ENCODE measurements at places on chromosomes 13 and 19. TPM values are rescaled to one million over a fixed set of nuclear protein-coding genes. Genes with fewer than 3 reads are reported as not detected.

The GPI gene
- total RNA-seq: 213 TPM

The NLRP11 gene
- 0.34 TPM for total RNA-seq

The AZU1 gene
- total RNA-seq: 2.2 TPM

The CPAMD8 gene
- 15.4 TPM for total RNA-seq

The LHFPL6 gene
- 1.7 TPM for total RNA-seq

The FXYD7 gene
- 22.3 TPM for total RNA-seq

The TMPRSS9 gene
- total RNA-seq: 0.29 TPM

The TMEM38A gene
- total RNA-seq: 7.1 TPM

The KCTD15 gene
- 53.4 TPM for total RNA-seq

The IFI30 gene
- 0.76 TPM for total RNA-seq

The ATP4B gene
- not detected for total RNA-seq

GRCh38 chr13:33721724-33722123 is 96.2 kb upstream of the RFC3 start:
- H3K27me3 ChIP-seq: no peaks in the 10 kb centered on the region
- no peak overlapping the region for H3K27ac ChIP-seq
- peaks cover 8% of the 10 kb centered on the region for H3K4me1 ChIP-seq
- H3K4me3 ChIP-seq: no peak overlapping the region
- no peak for DNase-seq

DNA sequence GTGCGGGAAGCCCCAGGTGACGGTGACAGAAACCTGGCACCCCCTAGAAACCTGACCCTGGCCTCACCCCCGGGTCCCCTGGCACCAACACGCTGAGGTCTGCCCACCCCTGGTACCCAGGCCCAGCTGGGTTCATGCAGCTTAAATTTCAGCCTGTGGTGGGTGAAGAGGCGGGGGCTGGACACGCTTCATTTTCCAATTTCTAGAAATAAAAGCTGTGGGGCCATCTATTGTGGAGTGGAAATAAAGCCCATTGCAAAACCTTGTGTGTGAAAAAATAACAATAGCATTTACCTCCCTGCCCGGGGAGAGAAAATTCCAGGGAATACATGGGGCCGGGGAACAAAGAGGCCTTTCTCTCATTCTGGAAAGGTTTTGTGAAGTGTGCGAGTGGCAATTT is 7.5 kb upstream of the FUT5 start:
- no peaks in the 10 kb centered on the region for H3K36me3 ChIP-seq
- no peak overlapping the region for H3K4me3 ChIP-seq
- peaks cover 5% of the 10 kb centered on the region for H3K27me3 ChIP-seq
- no peak for DNase-seq
- peaks cover 3% of the 10 kb centered on the region for H3K4me1 ChIP-seq
- no peak overlapping the region for H3K27ac ChIP-seq

GRCh38 chr13:114020750-114021463 is 47.0 kb upstream of the C13orf46 start:
- H3K36me3 ChIP-seq: no peaks in the 10 kb centered on the region
- peak; percentile 6 for DNase-seq
- no peak overlapping the region for H3K4me3 ChIP-seq
- no peak overlapping the region for H3K27ac ChIP-seq

- H3K4me3 ChIP-seq: no peak overlapping the region
- no peaks in the 10 kb centered on the region for H3K4me1 ChIP-seq
- no peak for DNase-seq
- H3K36me3 ChIP-seq: peaks cover 16% of the 10 kb centered on the region
Observed at GRCh38 chr19:48284896-48285295, 15.0 kb downstream of the ZNF114 start.

DNA sequence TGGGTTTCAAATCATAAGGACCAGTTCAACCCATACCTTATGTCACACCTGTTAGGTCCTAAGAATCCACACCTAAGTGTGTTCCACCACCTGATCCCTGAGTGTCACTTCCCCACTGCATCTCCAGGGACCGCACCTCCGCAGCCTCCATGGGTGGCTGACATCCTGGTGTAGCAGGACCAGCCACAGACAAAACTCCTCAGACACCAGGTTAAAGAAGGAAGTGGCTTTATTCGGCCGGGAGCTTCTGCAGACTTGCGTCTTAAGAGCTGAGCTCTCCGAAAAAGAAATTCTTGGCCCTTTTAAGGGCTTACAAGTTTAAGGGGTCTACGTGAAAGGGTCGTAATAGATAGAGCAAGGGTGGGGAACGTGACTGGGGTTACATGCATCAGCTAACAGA is 509.9 kb downstream of the MYO16 start:
- DNase-seq: no peak
- H3K4me1 ChIP-seq: no peaks in the 10 kb centered on the region

GRCh38 chr19:40279120-40279551 is 6.0 kb downstream of the AKT2 start:
- no peak for DNase-seq
- H3K27me3 ChIP-seq: peaks cover 9% of the 10 kb centered on the region
- H3K4me3 ChIP-seq: no peak overlapping the region
- H3K4me1 ChIP-seq: peaks cover 52% of the 10 kb centered on the region
- H3K36me3 ChIP-seq: no peaks in the 10 kb centered on the region
- no peak overlapping the region for H3K27ac ChIP-seq

- peaks cover 15% of the 10 kb centered on the region for H3K36me3 ChIP-seq
- H3K4me1 ChIP-seq: no peaks in the 10 kb centered on the region
- no peak for DNase-seq
- no peak overlapping the region for H3K4me3 ChIP-seq
Observed at GRCh38 chr19:32104153-32104849, 241.1 kb upstream of the ZNF507 start.

DNA sequence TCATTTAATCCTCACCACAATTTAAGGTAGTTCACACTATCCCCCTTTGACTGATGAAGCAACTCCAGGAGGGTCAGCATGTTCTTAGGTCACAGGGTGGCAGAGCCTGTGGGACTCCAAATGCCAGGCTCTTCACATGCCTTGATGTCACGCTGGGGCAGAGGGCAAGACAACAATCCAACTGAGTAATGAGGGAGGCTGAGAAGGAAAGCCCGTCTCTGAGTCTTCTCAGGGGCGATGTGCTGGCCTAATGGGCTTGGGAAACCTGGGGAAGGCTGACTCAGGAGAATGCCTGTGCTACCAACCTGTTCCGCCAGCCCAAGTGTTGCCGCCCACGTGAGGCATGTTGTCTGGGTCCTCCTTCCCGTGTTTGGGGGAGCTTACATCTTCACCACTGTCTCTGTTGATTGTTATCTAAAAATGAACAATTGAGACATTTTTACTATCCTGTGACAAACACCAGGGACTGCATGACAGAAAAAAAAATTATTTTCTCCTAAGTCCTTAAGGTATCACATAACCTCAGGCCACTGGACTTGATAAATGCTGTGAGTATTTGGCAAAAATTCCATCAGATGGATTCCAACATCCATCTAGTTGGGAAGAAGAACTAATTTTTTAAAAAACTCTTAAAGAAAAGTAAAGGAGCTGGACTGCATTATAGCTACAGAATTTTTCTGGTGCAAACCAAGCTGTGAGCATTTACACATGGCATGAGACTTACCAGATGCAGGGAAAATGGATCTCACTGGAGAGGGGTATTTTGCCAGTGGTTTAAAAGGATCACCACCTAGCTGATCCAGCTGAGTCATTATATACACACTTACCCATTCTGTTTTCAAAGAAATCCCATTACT is 157.5 kb downstream of the RGCC start:
- no peaks in the 10 kb centered on the region for H3K4me1 ChIP-seq
- no peaks in the 10 kb centered on the region for H3K36me3 ChIP-seq
- DNase-seq: no peak
- no peak overlapping the region for H3K27ac ChIP-seq

- H3K27ac ChIP-seq: no peak overlapping the region
- H3K36me3 ChIP-seq: no peaks in the 10 kb centered on the region
- H3K4me3 ChIP-seq: no peak overlapping the region
- peaks cover 2% of the 10 kb centered on the region for H3K27me3 ChIP-seq
- DNase-seq: no peak
- H3K4me1 ChIP-seq: no peaks in the 10 kb centered on the region
Observed at GRCh38 chr13:48560657-48561337, 27.9 kb upstream of the RCBTB2 start.

GRCh38 chr19:58572026-58572817 is 913 bp downstream of the MZF1 start:
- peak overlapping the region; percentile 98 for H3K4me3 ChIP-seq
- no peaks in the 10 kb centered on the region for H3K36me3 ChIP-seq
- no peak for DNase-seq
- peak overlapping the region; percentile 48 for H3K27ac ChIP-seq
- H3K27me3 ChIP-seq: peaks cover 13% of the 10 kb centered on the region
- H3K4me1 ChIP-seq: peaks cover 9% of the 10 kb centered on the region

- DNase-seq: peak; percentile 32
- H3K27ac ChIP-seq: no peak overlapping the region
- H3K27me3 ChIP-seq: peaks cover 6% of the 10 kb centered on the region
- no peaks in the 10 kb centered on the region for H3K4me1 ChIP-seq
- peak overlapping the region; percentile 46 for H3K4me3 ChIP-seq
Observed at GRCh38 chr13:21060338-21061028, 903 bp downstream of the LATS2 start.

- H3K27ac ChIP-seq: no peak overlapping the region
- no peak for DNase-seq
- H3K27me3 ChIP-seq: peaks cover 15% of the 10 kb centered on the region
Observed at GRCh38 chr19:39083599-39083982, 577 bp upstream of the ACP7 start.

DNA sequence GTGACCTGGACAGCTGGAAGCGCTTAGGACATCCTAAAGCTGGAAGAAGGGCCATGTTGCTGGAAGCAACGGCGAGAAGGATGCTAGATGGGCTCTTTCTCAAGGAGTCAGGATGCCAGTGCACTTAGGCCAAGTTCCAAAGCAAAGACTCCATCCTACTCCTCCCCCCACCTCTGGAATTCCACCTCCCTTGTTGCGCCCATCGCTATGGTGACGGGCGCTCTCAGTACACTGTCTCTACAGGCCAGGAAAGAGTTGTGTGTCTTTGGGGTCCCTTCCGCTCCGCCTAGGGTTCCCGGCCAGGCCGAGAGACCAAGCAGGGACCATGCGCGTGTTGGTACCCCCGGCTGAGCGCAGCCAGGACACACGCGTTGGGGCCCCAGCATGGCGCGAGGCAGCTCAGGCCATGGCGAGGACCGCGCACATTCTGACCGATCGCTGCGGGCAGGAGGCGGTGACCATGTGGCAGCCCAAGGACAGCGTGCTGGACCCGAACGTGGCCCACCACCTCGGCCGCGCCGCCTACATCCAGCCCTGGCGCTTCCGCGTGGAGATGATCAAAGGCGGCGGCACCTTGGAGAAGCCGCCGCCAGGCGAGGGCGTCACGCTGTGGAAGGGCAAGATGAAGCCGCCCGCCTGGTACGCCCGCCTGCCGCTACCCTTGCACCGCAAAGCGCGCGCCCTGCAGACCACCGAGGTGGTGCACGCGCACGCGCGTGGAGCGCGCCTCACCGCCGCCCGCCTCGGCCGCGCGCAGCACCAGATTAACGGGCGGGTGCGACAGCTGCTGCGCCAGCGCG is 31.0 kb upstream of the SLC1A6 start:
- peak overlapping the region; percentile 83 for H3K4me3 ChIP-seq
- H3K4me1 ChIP-seq: no peaks in the 10 kb centered on the region
- H3K36me3 ChIP-seq: no peaks in the 10 kb centered on the region
- H3K27me3 ChIP-seq: peaks cover 19% of the 10 kb centered on the region
- DNase-seq: peak; percentile 71
